Adrenal gland (tissue), 19 donors: ENCODE measurements at places on chromosomes 12 and 14. TPM values are rescaled to one million over a fixed set of nuclear protein-coding genes. Genes with fewer than 3 reads are reported as not detected.

Gene DHRS4
- total RNA-seq = 33.1 TPM

Gene RFLNA
- 0.98 TPM for total RNA-seq

Gene NEUROD4
- not detected for total RNA-seq

Gene TRAFD1
- total RNA-seq = 31.3 TPM

Gene SPRYD3
- total RNA-seq = 40.6 TPM

Gene CLECL1
- 1.3 TPM for total RNA-seq

Gene ANKRD33
- total RNA-seq = not detected

Gene TMEM52B
- total RNA-seq = 0.13 TPM

Gene BCL7A
- total RNA-seq = 3.9 TPM

Gene TRIM9
- total RNA-seq = 3.9 TPM

Gene FOXM1
- total RNA-seq = 3.2 TPM

Gene B3GNT4
- total RNA-seq = 1.0 TPM

Gene SLC25A47
- total RNA-seq = not detected

Gene HAL
- total RNA-seq = not detected

Gene DEGS2
- total RNA-seq = not detected

Gene TSPAN31
- total RNA-seq = 55.4 TPM

Gene ACVRL1
- 15.8 TPM for total RNA-seq

Gene RNU4-1
- not detected for total RNA-seq

Gene B4GALNT3
- 29.0 TPM for total RNA-seq

Gene CLMN
- 3.7 TPM for total RNA-seq

Gene DPF3
- total RNA-seq = 2.9 TPM

Gene DIO3
- total RNA-seq = 1.8 TPM

Gene ARHGAP9
- 13.6 TPM for total RNA-seq

Gene BDKRB2
- total RNA-seq = 1.7 TPM

Gene CEBPE
- total RNA-seq = not detected

Gene BCL11B
- total RNA-seq = 0.67 TPM

Gene SLC6A12
- 2.0 TPM for total RNA-seq

Gene TSPAN8
- total RNA-seq = 1.1 TPM

Gene HOXC12
- not detected for total RNA-seq

Gene KNTC1
- 10.6 TPM for total RNA-seq

Gene GPR84
- 1.5 TPM for total RNA-seq

Gene HEBP1
- 34.3 TPM for total RNA-seq

Gene ATXN2
- 241 TPM for total RNA-seq

Gene SYNDIG1L
- total RNA-seq = not detected

Gene DLK1
- 2,470 TPM for total RNA-seq

Gene SLC5A8
- 2.4 TPM for total RNA-seq

Gene SALL2
- total RNA-seq = 13.9 TPM

Gene FIGNL2
- total RNA-seq = 0.26 TPM

Gene PAPLN
- total RNA-seq = 18.1 TPM

Gene DNAH10
- total RNA-seq = 0.22 TPM

Gene PGF
- total RNA-seq = 4.8 TPM

Gene ADGRD1
- 1.3 TPM for total RNA-seq

Gene CMAS
- 52.5 TPM for total RNA-seq

Gene AVPR1A
- total RNA-seq = 171 TPM

Gene FGF6
- total RNA-seq = not detected

Gene LBHD2
- not detected for total RNA-seq

Gene ENDOU
- total RNA-seq = not detected

Gene TMEM229B
- total RNA-seq = 30.3 TPM

Gene TAS2R20
- 9.1 TPM for total RNA-seq
